Tibial nerve (tissue), 4 donors: ENCODE measurements at places on chromosomes 3 and 15.

GRCh38 chr3:148309390-148310035, 388.2 kb upstream of the AGTR1 start:
- H3K27ac ChIP-seq: no peak overlapping the region
- no peaks in the 10 kb centered on the region for H3K4me1 ChIP-seq
- no peaks in the 10 kb centered on the region for H3K27me3 ChIP-seq
- DNase-seq: no peak
- no peak overlapping the region for H3K4me3 ChIP-seq
- H3K36me3 ChIP-seq: no peaks in the 10 kb centered on the region

GRCh38 chr3:171770689-171771620, 39.3 kb downstream of the PLD1 start:
- peak; percentile 63 for DNase-seq
- no peaks in the 10 kb centered on the region for H3K36me3 ChIP-seq
- H3K27me3 ChIP-seq: no peaks in the 10 kb centered on the region
- peak overlapping the region; percentile 82 for H3K27ac ChIP-seq
- no peaks in the 10 kb centered on the region for H3K4me1 ChIP-seq

DNA sequence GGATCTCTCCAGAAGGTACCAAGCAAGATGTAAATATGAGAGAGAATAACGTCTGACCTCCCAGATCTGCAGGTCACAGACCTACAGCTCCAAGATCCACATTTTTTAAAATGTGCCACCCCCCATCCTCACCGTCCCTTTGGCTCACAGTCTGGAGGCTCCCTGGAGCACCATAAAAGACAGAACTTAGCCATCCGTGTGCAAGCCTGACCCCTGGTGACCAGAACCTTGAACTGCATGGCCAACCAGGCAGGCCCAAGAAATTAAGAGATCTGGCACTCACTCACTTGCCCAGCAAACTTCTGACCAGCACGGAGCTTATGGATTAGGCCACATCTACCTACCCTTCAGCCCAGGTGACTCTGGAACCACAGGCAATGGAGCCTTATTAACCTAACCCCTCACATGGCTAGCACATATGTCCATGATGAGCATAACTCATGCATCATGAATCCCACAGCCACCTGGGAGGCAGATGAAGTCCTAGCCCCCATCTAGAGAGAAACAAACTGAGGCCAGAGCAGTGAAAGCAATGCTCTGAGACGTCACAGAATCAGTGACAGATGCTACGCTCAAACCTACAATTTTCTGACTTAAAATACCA, 275.3 kb downstream of the UACA start:
- DNase-seq: peak; percentile 86
- no peaks in the 10 kb centered on the region for H3K27me3 ChIP-seq
- no peaks in the 10 kb centered on the region for H3K36me3 ChIP-seq
- no peaks in the 10 kb centered on the region for H3K4me1 ChIP-seq

DNA sequence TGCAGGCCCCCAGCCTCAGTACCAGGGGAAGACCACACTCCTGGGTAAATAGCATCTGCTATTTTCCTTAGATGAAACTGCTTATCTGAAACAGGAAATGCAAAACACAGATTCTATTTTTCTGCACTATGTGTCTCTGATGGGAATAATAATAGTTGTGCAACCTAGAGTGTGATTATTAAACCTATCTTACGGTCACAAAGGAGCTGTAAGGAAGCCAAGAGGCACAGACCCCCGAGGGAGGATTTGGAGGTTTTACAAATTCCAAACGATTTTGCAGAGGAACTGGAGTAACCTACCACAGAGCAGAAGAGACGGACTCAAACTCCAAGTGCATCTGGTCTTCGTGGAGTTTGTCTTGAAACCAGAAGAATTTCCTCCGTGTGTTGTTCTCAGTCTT, 14.1 kb upstream of the APOD start:
- no peaks in the 10 kb centered on the region for H3K36me3 ChIP-seq
- H3K27ac ChIP-seq: no peak overlapping the region
- H3K4me3 ChIP-seq: no peak overlapping the region
- peaks cover 4% of the 10 kb centered on the region for H3K4me1 ChIP-seq
- H3K27me3 ChIP-seq: no peaks in the 10 kb centered on the region

DNA sequence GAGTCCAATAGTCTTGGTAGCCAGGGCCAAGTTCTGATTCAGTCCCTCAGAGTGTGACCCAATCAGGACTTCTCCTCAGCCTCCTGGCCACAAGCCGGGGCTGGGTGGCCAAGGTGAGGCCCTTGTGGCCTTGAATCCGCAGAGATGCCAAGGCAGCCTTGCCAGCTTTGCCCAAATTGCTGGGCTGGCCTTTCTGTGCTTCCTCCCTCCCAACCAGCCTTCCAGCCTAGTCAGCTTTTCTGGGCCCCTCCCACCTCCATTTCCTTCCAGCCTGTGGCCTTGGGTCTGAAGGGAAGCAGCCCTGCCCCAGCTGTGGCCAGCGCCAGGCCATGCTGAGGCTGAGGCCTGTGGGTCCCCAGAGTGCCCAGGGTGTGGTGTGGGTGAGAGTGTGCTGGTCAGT, 34.3 kb upstream of the ANKDD1A start:
- no peaks in the 10 kb centered on the region for H3K27me3 ChIP-seq
- peak overlapping the region; percentile 74 for H3K27ac ChIP-seq
- no peaks in the 10 kb centered on the region for H3K36me3 ChIP-seq
- DNase-seq: peak; percentile 60
- H3K4me3 ChIP-seq: no peak overlapping the region

- no peaks in the 10 kb centered on the region for H3K36me3 ChIP-seq
- no peak overlapping the region for H3K4me3 ChIP-seq
- no peaks in the 10 kb centered on the region for H3K4me1 ChIP-seq
- H3K27ac ChIP-seq: no peak overlapping the region
Measured at GRCh38 chr15:25695875-25696760, 167.0 kb downstream of the ATP10A start.

- H3K36me3 ChIP-seq: no peaks in the 10 kb centered on the region
- no peak for DNase-seq
- no peak overlapping the region for H3K27ac ChIP-seq
- peaks cover 30% of the 10 kb centered on the region for H3K4me1 ChIP-seq
- no peaks in the 10 kb centered on the region for H3K27me3 ChIP-seq
- H3K4me3 ChIP-seq: no peak overlapping the region
Measured at GRCh38 chr15:67132276-67132675, 66.9 kb downstream of the SMAD3 start.

DNA sequence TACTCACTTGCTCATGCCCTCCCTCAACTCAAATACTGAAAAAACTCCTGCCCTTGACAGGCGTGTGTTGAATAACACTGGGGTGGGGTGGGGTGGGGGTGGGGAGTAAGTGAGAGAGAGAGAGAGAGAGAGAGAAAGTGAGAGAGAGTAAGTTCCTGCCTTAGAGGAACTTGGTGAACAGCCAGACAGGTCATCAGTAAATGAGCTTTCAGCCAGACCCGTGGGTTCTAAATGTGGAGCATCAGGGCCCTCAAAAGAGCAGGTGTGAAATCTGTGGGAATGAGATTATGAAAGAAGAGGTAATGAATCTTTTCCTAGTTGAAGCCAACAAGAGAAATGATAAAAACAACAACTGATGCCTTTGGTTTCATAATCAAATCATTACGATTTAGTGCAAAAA, 134.4 kb upstream of the FAM3D start:
- H3K36me3 ChIP-seq: no peaks in the 10 kb centered on the region
- H3K27ac ChIP-seq: no peak overlapping the region
- H3K27me3 ChIP-seq: no peaks in the 10 kb centered on the region
- H3K4me1 ChIP-seq: no peaks in the 10 kb centered on the region
- DNase-seq: no peak

- no peak overlapping the region for H3K4me3 ChIP-seq
- no peaks in the 10 kb centered on the region for H3K36me3 ChIP-seq
- H3K27ac ChIP-seq: no peak overlapping the region
- H3K27me3 ChIP-seq: no peaks in the 10 kb centered on the region
- H3K4me1 ChIP-seq: no peaks in the 10 kb centered on the region
Measured at GRCh38 chr3:184417619-184418327, 37.9 kb downstream of the CHRD start.

DNA sequence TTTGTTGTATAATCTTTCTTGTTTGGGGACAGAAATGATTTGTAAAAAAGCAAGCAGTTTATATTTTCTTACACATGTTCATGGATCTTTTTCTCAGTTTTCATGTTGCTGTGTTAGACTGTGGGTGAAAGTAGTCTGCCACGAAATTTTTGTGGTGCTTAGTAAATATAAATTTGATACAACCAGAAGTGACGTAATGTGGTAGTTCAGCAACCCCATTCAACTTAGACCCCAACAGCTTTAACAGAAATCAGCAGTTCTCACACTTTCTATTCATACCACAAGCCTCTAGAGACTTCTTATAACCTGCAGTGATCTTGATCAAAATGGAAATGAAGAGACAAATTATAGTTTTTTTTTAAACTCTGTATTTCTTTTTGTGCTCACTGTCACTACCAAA, 120.2 kb upstream of the IGSF10 start:
- no peaks in the 10 kb centered on the region for H3K27me3 ChIP-seq
- H3K36me3 ChIP-seq: no peaks in the 10 kb centered on the region
- DNase-seq: no peak
- H3K4me3 ChIP-seq: no peak overlapping the region
- H3K27ac ChIP-seq: no peak overlapping the region
- no peaks in the 10 kb centered on the region for H3K4me1 ChIP-seq

DNA sequence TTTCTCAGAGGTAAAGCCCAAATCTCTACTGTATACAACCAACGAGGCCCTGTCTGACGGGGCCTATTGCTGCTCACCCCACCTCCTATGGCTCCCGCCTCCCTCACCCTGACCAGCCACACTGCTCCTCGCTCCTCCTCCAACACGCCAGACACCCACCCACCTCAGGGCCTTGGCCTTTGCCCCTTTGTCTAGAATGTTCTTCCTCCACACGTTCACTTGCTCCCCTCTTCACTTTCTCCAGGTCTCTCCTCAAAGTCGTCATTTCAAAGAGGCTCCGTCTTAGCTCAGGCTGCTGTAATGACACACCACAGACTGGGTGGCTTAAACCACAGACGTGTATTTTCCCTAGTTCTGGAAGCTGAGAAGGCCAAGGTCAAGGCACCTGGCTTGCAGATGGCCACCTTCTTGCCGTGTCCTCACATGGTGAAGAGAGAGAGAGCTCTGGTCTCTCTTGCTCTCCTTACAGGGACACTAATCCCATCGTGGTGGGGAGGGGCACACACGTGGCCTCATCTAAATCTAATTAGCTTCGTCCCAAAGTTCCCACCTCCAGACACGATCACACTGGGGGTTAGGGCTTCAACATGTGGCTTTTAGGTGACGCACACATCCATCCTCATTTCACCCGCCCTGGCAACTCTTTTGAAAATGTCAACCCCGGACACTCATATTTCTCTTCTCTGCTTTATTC, 98.2 kb downstream of the TLE3 start:
- H3K27me3 ChIP-seq: no peaks in the 10 kb centered on the region
- no peaks in the 10 kb centered on the region for H3K36me3 ChIP-seq
- no peak overlapping the region for H3K27ac ChIP-seq
- no peaks in the 10 kb centered on the region for H3K4me1 ChIP-seq

DNA sequence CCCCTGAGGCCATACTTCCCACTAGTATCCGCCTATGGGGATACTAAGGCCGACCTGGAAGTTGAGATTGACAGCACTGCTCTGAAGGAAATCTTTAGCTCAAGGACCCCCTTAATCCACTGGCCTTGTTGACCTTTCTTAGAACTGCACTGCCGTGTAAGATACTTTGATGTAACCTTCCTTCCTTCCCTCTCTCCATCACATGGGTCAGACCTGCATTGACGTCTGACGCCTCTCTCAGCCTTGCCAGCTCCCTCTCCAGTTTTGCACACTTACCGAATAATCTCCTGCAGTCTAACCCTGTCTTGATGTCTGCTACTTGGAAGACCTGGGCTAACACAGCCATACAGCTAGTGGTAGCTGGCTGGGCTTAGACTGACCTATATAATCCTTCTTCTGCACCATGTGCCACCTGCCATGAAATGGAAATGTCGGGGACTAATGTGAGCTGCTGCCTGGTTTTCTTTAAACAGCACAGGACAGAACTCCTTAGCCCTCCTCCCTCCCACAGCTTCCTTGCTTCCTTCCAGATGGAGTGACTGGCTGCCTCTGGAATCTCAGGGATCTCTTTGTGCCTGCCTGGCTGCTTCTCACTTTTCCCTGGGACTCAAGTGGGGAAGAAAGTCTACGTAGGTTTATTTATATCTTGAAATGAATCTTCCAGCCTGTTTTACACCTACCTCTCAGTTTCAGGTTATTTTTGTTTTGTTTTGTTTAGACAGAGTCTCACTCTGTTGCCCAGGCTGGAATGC, 39.2 kb upstream of the HERC1 start:
- H3K36me3 ChIP-seq: no peaks in the 10 kb centered on the region
- no peak overlapping the region for H3K27ac ChIP-seq
- no peak overlapping the region for H3K4me3 ChIP-seq
- no peaks in the 10 kb centered on the region for H3K27me3 ChIP-seq
- no peaks in the 10 kb centered on the region for H3K4me1 ChIP-seq
- no peak for DNase-seq

DNA sequence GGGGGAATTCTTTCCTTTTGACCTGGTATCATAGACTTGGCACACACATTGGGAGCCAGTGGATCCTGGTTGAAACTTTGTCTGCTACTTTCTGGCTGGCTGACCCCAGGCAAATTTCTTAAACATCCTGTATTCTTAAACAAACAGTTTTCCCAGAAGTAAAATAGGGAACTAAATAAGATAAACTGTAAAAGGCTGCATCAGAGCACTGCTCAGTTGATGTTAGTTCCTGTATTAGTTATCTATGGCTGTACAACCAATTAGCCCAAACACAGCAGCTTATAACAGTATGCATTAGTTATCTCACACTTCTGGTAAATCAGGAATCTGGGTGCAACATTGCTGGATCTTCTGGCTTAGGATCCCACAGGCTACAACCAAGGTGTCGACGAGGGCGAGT, 73.1 kb upstream of the SLCO3A1 start:
- H3K4me3 ChIP-seq: no peak overlapping the region
- no peak overlapping the region for H3K27ac ChIP-seq
- no peaks in the 10 kb centered on the region for H3K4me1 ChIP-seq
- no peaks in the 10 kb centered on the region for H3K27me3 ChIP-seq
- no peak for DNase-seq

DNA sequence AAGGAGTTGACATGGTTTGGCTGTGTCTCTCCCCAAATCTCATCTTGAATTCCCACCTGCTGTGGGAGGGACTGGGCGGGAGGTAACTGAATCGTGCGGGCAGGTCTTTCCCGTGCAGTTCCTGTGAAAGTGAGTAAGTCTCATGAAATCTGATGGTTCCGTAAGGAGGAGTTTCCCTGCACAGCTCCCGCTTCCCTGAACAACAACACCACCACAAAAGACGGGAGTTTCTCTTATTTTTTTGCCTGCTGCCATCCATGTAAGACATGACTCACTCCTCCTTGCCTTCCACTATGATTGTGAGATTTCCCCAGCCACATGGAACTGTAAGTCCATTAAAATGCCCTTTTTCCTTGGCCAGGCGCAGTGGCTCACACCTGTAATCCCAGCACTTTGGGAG, 22.7 kb downstream of the XXYLT1 start:
- DNase-seq: no peak
- H3K4me3 ChIP-seq: no peak overlapping the region
- no peaks in the 10 kb centered on the region for H3K4me1 ChIP-seq
- no peak overlapping the region for H3K27ac ChIP-seq
- H3K27me3 ChIP-seq: no peaks in the 10 kb centered on the region

- no peak overlapping the region for H3K27ac ChIP-seq
- no peaks in the 10 kb centered on the region for H3K27me3 ChIP-seq
- no peaks in the 10 kb centered on the region for H3K4me1 ChIP-seq
- no peak for DNase-seq
Measured at GRCh38 chr15:43483297-43484128, 9.4 kb downstream of the TP53BP1 start.
